ENCODE measurements at places on chromosomes 4 and X.

DNA sequence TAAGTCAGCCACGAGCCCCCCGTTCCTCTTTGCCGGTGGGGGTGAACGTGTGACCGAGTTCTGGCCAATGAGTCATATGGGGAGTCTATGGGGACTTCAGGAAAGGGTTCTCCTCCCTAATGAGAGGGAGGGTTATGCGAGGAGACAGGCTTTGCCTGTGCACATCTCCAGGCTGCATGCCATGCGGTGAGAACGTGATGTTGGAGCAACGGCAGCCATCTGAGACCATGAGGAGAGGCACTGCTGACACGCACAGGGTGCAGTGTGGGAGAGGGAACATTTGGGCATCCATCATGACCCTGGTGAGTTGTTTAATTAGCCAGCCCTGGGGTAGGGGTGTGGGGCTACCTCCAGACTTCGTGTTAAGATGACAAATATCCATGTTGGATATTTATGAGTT is 55.8 kb downstream of the ABLIM2 start:
- no peak for DNase-seq

DNA sequence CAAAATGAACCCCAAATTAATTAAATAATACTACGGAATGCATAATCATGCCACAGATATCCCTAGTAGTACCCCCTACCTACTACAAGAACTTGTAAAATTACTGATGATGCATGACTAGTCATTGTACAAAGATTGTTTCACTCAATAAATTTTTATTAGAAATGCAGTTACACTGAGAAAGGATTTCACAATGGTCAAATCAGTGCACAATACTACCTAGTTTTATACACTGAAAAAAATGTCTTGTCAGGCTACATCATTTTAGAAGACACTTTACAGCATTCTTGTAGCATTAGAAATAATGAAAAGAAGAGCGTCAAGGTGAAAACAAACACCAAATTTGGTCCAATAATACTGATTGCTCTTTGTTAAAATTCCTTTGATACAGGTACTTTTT is 178.8 kb downstream of the GPM6A start:
- no peak for DNase-seq

DNA sequence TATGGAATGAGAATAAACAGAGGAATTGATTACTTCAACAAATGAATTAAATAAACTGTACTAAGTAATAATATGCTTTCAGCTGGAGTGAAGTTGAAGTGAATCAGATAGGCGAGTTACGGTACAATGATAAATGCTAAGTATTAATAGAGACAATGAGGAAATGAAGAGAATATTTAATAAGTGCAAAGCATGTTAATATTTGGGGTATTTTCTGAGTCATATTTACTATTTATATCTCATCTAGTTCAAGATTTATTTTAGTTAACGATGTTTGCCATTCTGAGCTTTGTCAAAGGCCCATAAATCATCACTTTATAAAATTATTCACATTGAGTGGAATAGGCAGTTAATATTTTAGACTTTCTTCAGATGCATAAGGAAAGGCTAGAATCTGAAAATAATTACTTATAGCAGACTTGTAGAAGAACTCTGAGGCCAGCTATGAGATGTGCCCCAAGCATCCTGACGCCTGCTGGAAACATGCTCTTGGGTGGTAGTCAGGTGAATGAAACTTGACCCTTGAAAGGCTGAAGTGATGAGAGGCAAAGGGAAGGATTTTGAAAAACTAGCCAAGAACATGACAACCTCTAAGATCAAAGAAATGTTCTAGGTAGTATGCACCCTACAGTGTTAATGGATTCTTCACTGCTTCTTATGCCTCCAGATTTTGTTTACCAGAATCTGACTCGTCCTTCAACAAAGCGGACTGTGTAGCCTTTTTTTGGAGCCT is 133.8 kb upstream of the STIM2 start:
- no peak for DNase-seq

- DNase-seq: no peak
Measured at GRCh38 chr4:11165052-11165451, 263.6 kb downstream of the HS3ST1 start.

DNA sequence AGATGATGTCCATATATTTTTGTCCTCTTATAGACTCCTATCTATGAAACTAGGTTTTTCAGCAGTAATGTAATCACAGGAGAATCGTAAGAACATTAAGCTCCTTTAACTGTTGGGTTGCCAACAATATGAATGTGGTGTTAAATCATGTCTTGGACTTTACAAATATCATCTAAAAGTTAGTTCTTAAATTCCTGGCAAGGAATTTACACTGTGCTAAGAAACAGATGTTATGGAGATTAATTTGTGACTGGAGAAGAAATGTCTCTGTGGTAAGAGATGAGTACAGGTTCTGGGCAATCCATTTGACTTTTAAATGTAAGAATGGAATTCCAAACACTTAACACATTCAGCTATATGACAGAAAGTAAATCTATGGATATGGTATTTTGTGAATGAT is 34.6 kb downstream of the CNKSR2 start:
- no peak for DNase-seq

GRCh38 chrX:2578864-2579263 is 78.1 kb upstream of the DHRSX start:
- no peak for DNase-seq

DNA sequence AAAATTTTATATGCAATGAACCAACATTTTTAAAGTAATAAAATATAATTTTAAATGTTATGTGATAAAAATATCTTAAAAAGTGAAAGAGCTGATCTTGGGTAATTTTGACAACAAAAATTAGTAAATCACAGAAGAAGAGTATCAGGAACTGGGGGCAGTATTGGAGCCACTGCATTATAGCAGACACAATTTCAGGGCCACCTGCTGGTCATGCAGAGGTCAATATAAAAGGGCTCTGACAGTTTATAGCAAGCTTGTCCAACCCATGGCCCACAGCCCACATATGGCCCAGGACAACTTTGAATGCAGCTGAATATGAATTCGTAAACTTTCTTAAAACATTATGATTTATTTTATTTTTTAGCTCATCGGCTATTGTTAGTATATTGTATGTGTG is 13.0 kb upstream of the LEF1 start:
- no peak for DNase-seq

DNA sequence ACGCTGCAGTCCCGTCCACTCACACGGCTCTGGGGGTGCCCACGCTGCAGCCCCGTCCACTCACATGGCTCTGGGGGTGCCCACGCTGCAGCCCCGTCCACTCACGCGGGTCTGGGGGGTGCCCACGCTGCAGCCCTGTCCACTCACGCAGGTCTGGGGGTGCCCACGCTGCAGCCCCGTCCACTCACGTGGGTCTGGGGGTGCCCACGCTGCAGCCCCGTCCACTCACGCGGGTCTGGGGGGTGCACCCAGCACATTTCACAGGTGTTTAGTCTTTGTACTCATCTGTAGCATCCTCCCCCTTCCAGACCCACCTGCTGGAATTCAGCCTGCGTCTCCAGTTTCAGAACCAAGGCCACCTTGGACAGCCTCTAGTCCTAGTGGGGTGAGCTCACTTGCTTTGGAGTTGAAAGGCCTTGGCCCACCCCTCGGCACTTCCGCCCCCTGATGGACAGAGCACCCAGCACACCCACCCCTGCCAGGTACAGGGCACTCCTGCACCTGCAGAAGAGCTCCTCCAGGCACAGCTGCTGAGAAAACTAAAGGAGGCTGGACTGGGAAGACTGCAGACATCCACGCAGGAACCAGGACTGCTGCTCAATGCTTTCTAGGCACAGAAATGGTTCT is 73.0 kb downstream of the ABLIM2 start:
- no peak for DNase-seq

GRCh38 chrX:71181558-71181909 is 36.9 kb downstream of the NLGN3 start:
- DNase-seq: no peak

- DNase-seq: no peak
Measured at GRCh38 chr4:114208574-114209151, 229.2 kb upstream of the ARSJ start.

DNA sequence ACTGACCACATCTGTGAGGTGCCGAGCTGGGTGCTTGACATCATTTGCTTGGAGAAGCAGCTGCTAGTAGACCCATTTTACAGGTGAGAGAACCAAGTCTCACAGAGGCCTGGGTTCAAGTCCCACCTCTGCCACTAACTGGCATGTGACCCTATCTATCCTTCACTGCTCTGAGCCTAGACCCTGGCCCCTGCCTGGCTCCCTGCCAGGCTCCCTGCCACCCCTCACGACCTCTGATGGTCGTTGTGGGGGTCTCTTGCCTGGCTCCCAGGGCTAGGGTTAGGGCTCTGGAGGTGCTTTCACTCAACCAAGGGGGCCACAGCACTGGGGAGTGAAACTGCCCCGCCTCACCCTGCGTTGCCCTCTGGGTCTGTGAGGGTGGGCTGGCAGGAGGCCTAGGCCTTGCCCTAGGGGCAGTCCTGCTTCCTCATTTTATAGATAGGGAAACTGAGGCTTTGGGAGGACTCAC is 7.2 kb upstream of the ADD1 start:
- no peak for DNase-seq

GRCh38 chrX:21412883-21413282 is 38.7 kb downstream of the CNKSR2 start:
- DNase-seq: no peak

DNA sequence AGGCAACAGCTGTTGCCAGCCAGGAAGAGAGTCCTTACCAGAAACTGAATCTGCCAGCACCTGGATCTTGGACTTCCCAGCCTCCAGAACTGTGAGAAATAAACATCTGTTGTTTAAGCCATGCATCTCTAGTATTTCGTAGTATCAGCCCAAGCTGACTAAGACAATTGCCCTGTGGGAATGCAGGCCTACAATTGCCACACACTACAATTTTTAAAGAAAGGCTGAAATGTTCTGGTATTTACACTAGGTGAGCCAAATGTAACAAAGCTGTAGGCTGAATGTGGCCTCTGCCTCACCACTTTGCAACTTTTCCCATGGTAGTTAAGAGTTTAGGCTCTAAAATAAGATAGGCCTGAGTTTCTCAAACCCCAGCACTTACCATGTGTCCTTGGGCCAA is 59.1 kb downstream of the SPATA18 start:
- DNase-seq: no peak

- no peak for DNase-seq
Measured at GRCh38 chr4:126799416-126799815, 833.3 kb upstream of the INTU start.

- DNase-seq: no peak
Measured at GRCh38 chr4:140156529-140157171, 2.7 kb upstream of the MAML3 start.

GRCh38 chrX:84168574-84168973 is 19.4 kb downstream of the RPS6KA6 start:
- DNase-seq: no peak

DNA sequence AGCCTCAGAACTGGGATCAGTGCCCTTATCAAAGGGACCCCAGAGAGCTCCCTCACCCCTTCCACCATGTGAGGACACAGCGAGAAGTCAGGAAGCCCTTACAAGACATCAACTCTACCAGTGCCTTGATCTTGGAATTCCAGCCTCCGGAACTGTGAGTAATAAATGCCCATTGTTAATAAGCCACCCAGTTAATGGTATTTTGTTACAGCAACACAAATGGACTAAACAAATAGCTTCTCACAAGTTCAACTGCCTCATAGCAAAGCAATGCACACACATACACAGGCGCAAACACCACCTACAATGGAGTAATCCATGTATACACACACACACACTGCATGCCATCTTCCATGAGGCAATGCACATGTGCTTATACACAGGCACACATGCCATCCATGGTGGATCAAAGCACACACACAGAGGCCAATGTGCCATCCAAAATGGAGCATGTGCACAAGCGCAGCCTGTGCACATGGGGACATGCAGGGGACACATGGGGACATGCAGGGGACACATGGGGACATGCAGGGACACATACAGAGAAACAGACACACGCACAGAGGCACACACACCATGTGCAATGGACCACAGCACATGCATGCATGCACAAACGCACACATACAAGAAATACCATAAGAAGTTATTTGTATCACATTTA is 137.6 kb upstream of the TBL1X start:
- DNase-seq: no peak

DNA sequence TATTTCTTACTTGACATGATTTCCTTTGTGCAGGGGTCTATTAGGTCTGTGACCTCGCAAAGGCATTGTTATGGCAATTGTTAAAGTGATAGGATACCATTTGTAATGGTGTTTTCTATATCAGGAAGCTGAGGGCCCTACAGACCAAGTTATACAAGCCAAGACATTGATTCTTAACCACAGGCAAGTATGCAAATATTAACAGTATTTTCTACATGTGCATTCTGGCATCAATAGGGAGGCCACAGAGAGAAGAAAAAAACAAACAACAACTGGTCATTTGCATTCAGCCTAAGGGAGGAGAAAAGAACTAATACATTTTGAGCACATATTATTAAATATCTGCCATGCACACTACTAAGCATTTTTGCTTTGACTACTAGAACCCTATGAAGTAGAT is 28.5 kb downstream of the GBA3 start:
- no peak for DNase-seq

DNA sequence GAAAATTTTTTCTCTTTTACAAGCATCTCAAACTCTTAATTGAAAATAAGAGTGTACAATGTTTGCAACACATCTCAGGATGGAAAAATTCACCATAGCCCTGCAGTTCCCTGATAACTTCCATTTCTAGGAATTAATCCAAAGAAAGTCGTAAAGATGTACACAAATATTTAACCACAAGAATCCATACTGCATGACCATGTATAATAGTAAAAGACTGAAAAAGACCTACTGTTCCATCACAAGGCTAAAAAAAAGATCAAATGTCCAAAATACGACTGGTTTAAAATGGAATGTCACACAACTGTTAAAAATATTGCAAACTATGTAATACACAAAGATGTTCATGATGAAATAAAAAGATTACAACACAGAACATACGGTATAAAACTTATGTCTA is 32.1 kb downstream of the HUWE1 start:
- DNase-seq: no peak

GRCh38 chr4:25080571-25080970 is 49.8 kb upstream of the LGI2 start:
- DNase-seq: no peak

- peak; percentile 47 for DNase-seq
Measured at GRCh38 chrX:13966071-13966792, 63.5 kb downstream of the GEMIN8 start.

- no peak for DNase-seq
Measured at GRCh38 chrX:137195991-137196390, 162.2 kb upstream of the GPR101 start.

- DNase-seq: no peak
Measured at GRCh38 chr4:73823760-73824159, 12.7 kb upstream of the CXCL6 start.

DNA sequence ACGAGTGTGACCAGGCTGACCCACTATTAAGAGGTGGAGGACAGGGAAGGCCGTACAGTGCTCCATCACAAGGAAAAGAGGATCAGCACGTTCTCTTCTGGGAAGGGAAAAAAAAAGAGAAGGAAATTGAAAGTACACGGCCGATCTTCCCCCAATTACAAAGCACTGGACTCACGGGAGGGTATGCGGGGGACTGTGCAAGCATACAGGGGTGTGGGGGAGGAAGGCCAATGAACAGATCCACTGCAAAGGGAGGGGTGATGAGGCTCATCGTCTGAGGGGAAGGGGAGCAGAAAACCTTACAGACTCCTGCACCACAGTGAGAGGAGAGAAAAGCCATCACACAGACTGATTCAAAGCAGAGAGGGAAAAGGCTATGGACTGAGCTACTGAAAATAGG is 1.1 kb downstream of the ELK1 start:
- no peak for DNase-seq

- DNase-seq: no peak
Measured at GRCh38 chr4:42706086-42706485, 49.2 kb upstream of the ATP8A1 start.

- peak; percentile 5 for DNase-seq
Measured at GRCh38 chrX:12701628-12702027, 89.6 kb upstream of the PRPS2 start.

- DNase-seq: no peak
Measured at GRCh38 chrX:115650916-115651315, 89.9 kb downstream of the PLS3 start.
